ENCODE measurements at places on chromosomes 5 and 9. TPM values are rescaled to one million over a fixed set of nuclear protein-coding genes. Genes with fewer than 3 reads are reported as not detected.

SLC6A7 gene
- not detected for total RNA-seq

MYOT gene
- total RNA-seq, result 29.7 TPM

TPPP gene
- 15.7 TPM for total RNA-seq

SYNPO gene
- 413 TPM for total RNA-seq

Data from right atrium auricular region (tissue), 2 donors.